ELR (cell line): ENCODE measurements at places on chromosomes 3 and 15.
A peak's percentile ranks its signal among the peaks of the same experiment; 100 is the strongest.

DNA sequence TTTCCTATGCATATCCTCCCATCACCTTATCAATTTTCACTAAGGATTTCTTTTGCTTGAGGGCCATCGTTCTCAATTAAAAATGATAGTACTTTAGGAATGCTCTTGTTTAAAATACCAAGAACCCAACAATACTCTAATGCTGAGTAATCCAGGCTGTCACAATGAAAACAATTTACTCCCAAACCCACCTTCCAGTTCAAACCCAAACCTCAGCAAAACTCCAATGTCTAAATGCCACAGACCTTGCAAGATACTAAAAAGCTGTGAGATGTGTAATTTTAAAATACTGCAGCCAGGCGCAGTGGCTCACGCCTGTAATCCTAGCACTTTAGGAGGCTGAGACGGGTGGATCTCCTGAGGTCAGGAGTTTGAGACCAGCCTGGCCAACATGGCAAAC lies 889.8 kb downstream of the ROBO1 start:
- DNase-seq, result peak; percentile 77

GRCh38 chr3:111506435-111506834 lies 35.6 kb upstream of the CD96 start:
- DNase-seq, result peak; percentile 8

DNA sequence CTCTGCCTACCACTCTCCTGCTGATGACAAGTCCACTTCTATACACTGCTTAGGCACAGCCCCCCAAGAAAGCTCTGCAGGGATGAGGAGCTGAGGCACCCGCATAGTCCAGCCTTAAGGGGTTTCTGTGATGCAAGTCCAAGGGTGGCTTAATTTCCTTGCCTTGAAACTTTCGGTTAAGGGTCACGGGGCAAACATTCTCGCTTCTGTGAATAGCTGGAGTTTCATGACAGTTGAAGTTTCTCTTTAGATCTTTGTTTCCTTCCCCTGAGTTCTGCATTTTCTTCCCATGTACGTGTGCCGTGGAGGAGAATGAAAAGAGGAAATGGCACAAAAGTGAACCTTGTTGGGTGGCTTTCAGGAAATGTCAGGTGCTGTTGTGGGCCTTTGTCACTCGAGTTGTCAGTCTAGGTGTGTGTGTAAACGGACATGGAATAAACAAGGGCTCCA lies 7.0 kb downstream of the GPR160 start:
- no peak for DNase-seq

- peak; percentile 50 for DNase-seq
These were observed 29.5 kb downstream of the GLB1 start for GRCh38 chr3:33067484-33067883.

DNA sequence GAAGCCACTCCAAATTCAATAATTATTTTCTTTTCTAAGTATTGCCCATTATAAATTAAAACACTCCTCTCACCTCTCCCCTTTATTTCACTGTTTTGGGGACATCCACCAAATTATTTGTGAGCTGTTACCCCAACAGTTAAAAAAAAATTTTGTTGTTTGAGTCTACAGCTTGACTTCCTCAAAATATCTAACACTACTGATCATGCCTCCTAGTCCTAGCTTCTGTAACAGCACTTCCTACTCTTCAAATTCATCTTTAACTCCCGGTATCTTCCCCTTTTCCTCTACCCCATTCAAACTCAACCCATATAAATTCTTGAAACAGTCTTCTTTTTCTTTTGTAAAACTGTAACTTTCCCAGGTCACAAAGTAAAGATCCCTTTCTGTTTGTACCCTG lies 15.9 kb downstream of the PARL start:
- no peak for DNase-seq

DNA sequence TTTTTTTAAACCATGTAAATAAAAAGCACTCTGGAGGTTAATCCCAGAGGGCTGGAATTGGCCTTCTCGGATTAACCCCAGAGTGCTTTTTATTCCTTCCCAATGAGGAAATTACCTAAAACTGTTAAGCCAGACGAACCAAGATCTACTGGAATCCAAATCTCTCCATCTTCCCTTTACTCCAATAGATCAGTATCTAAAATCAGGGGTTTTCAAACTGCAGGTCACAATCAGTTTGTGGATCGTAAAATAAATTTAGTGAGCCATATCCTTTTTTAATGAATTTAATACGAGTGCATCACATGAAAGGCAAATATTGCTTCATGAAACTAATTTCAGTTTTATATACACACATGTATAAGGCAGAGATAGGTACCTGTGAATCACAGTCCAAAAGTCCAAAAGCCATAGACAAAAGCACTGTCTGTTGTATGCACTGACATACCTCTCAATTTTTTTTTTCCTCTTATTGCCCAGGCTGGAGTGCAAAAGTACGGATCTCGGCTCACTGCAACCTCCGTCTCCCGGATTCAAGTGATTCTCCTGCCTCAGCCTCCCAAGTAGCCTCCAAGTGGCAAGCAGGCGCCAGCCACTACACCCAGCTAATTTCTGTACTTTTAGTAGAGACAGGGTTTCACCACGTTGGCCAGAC lies 61.3 kb downstream of the TBL1XR1 start:
- no peak for DNase-seq

DNA sequence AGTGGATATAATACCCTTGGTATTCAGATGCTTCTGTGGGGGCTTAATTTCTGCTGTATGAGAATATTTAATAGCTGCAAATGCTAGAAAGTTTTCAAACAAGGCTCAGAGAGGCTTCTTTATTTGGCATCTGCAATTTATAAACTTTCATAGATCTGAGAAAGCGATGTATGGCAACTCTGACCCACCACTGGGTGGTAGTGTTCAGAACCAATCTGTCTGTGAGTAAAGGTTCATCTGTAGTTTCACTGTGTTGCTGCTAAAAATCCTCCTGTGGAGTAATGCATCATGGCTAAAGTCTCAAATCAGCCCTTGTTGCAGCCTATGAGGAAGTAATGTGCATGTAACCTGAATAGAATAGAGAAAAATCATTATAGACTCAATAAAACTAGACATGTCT lies 47.4 kb downstream of the CLSTN2 start:
- peak; percentile 0 for DNase-seq

GRCh38 chr3:70020906-70021660 lies 21.6 kb downstream of the SAMMSON start:
- no peak for DNase-seq

DNA sequence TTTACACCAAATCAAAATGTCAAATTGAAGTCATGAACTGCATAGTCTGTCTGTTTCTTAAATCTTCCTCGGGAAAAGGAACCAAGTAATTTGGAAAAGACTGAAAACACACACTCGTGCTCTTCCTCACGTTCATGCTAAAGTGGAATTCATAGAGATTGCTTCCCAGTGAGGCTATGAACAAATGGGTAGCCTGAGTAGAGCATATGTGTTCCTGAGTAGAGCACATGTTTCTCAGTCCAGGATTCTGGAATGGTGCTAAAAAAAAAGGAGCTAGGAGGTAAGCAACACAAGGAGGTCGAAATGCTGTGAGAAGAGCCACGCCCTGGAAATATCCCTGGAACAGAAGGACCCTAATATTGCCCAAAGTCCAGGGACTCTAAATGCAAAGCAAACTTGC lies 494.2 kb upstream of the THBS1 start:
- no peak for DNase-seq

GRCh38 chr3:169528289-169528688 lies 135.2 kb downstream of the MECOM start:
- no peak for DNase-seq

GRCh38 chr3:168802766-168803165 lies 707.0 kb upstream of the GOLIM4 start:
- no peak for DNase-seq

DNA sequence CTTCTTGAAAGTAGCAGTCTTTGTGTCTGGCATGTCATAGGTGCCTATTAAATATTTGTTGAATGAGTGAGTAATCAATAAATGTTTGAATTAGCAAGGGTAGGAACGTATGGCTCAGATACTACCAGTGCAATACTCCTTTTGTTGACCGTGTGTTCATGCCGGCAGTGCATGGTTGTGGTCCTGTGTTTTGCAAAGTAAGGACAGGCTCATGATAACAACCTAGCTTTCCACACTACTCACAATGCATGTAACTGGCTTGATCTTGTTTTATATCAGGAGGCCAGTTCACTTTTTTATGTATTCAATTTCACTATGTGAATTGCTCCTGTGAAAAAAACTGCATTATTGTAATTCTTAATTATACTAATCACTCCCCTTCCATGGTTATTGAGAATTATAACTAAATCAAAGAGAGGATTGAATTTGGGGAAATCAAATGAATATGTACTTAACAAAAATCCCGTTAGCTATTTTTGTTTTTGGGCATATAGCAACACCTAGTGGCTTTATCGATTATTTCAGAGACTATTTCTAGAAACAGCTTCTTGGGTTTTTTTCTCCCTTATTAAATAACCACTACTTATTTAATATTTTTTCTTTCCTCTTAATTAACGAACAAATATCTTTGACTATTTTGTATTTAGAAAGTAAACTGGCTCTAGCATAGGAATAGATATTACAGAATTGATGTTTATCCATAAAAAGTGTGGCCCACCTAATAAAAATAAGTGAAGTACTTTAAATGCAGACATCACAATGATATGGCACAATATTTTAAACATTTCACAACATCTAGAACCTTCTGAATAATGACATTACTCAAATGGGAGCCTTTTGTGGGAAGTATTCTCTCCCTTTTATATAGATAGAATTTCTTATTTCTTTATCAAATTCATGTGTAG lies 218.5 kb downstream of the BBX start:
- peak; percentile 53 for DNase-seq

DNA sequence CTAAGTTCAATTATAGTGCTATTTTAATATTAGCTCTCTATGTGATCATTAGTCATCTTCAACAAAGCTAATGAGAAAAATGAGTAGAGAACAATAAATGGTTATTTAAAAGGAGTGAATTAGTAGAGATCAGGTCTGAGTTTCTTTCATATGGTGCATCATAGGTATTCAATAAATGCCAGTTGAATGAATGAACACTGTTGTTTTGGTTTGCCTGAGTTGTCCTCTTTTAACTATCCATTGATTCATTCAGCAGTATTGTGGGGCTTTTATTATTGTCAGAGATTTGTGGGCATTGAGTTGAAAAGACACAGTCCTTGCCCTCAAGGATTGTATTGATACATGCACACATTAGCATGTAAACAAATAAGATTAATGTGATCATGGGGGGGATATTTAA lies 88.2 kb downstream of the AGBL1 start:
- DNase-seq, result no peak

DNA sequence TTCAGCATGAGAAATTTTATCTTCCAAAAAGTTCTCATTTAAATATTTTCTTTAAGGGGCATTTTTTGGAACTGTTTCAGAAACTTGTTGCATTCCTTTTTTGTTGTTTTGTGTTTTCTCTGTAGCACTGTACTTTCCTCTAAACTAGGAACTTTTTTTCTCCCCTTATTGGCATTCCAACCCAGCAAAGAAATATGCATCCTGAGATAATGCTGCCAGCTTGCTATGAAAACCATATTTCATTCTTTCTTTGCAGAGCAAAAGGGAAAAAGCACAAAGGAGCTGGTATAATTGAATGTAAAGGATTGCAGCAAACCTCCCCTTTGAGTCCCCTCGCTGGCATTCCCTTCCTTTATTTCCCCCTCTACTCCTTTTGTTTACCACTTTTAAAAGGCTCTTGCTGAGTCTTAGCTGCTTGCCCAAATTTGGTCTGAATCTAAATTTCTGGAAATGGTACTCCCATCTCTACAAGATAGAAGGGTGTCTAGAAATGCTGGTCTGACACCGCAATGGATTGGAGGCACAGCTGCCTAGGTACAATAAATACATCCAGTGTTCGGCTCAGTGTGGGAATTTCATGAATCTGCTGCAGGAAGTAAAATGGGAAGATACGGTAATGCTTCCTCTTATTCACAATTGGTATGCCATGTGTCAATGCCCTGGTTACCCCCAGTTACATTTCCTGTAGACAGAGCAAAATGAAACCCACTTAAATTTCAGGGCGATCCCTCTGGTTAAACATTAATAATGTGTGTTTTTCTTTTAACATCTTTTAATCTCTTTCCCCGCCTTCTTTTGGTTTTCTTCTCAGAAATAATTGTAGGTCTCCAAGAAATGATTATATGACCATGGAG lies 156.6 kb downstream of the MEIS2 start:
- DNase-seq, result no peak

GRCh38 chr15:65085990-65086679 lies 9.6 kb downstream of the KBTBD13 start:
- DNase-seq, result peak; percentile 52

- DNase-seq, result no peak
These were observed 38.9 kb downstream of the MYL3 start for GRCh38 chr3:46824211-46824970.

- no peak for DNase-seq
These were observed 258.9 kb downstream of the ABHD5 start for GRCh38 chr3:43949594-43949993.

- DNase-seq, result peak; percentile 67
These were observed 359.7 kb upstream of the ROPN1 start for GRCh38 chr3:124351430-124352148.

- no peak for DNase-seq
These were observed 4.1 kb downstream of the VHL start for GRCh38 chr3:10145685-10146084.
